Right lobe of liver (tissue), 6 donors: ENCODE measurements at places on chromosomes 16 and 17.

- H3K27ac ChIP-seq = no peak overlapping the region
- H3K4me3 ChIP-seq = no peak overlapping the region
- H3K4me1 ChIP-seq = no peaks in the 10 kb centered on the region
- no peaks in the 10 kb centered on the region for H3K36me3 ChIP-seq
Measured at GRCh38 chr17:65963179-65963578, 228.8 kb downstream of the CEP112 start.

DNA sequence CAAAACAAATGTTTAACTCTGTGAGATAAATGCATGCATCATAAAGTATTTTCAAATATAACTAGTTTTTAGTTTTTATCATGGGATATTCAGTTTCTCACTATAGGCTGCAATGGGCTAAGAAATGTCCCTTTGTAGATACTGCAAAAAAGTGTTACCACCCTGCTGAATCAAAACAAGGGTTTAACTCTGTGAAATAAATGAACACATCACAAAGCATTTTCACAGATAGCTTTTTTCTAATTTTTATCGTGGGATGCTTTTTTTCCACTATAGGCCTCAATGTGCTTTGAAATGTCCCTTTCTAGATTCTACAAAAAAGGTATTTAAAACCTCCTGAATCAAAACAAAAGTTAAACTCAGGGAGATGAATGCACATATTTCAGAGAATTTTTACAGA, 541.1 kb downstream of the KCNJ18 start:
- H3K36me3 ChIP-seq = no peaks in the 10 kb centered on the region
- no peak for DNase-seq
- H3K4me3 ChIP-seq = no peak overlapping the region
- H3K4me1 ChIP-seq = no peaks in the 10 kb centered on the region

DNA sequence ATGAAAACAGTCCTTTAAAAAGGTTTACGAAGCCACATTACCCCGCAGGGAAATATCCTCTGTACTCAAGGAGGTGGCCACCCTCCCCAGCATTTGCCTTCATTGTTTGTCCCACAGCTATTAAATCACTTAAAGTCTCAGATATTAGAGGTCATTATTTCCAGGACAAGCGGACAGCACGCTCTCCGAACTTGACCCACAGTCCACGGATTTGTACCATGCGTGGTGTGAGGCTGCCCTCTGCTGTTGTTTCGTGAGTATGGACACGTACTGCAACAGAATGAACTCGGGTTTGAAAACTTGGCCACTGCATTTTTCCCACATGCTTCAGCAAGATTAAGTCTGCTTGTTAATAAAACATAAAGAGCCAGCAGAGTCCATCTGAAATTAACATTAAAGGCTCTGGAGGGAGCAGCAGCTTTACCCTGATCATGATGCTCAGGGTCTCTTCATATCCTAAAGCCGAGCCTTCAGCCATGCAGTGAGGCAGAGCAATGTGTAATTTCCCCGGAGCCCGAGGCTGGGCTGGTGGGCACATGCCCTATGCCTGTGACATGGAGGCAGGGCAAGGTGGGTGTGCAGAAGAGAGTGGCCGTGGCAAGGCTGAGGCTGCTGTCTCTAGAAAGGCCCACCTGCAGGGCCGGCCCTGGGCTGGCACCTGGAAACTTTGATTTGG, 19.7 kb downstream of the MEAK7 start:
- DNase-seq = peak; percentile 71
- H3K4me3 ChIP-seq = no peak overlapping the region
- H3K27me3 ChIP-seq = no peaks in the 10 kb centered on the region
- no peaks in the 10 kb centered on the region for H3K4me1 ChIP-seq

GRCh38 chr17:82985973-82986372, 93.4 kb upstream of the METRNL start:
- no peaks in the 10 kb centered on the region for H3K27me3 ChIP-seq
- no peaks in the 10 kb centered on the region for H3K36me3 ChIP-seq
- no peak overlapping the region for H3K27ac ChIP-seq
- H3K4me3 ChIP-seq = no peak overlapping the region
- DNase-seq = peak; percentile 32
- no peaks in the 10 kb centered on the region for H3K4me1 ChIP-seq

DNA sequence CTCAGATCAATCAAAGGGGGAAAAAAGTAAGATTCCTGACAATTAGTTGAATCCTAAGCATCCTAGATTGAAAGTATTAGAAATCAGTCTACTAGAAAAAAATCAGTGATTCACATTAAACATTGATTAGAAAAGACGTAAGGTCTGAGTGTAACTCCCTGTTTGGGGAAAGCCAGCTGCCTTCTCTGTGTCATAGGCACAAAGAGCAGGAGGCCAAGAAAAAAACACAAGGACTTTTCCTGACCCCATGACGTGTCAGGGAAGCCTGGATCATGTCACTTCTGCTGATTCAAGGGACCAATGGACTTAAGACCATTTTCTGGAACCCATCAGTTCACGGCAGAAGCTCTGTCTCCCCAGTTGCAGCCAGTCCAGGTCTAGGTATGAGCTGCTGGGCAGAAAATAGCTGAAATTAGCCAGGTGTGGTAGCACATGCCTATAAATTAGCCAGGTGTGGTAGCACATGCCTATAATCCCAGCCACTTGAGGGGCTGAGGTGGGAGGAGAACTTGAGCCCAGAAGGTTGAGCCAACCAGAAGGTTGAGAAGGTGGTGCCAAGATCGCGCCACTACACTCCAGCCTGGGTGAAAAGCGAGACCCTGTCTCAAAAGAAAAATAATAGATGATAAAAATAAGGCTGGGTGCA, 35.9 kb downstream of the RANBP10 start:
- peak overlapping the region; percentile 93 for H3K27ac ChIP-seq
- H3K4me3 ChIP-seq = no peak overlapping the region
- H3K36me3 ChIP-seq = no peaks in the 10 kb centered on the region
- no peaks in the 10 kb centered on the region for H3K27me3 ChIP-seq

DNA sequence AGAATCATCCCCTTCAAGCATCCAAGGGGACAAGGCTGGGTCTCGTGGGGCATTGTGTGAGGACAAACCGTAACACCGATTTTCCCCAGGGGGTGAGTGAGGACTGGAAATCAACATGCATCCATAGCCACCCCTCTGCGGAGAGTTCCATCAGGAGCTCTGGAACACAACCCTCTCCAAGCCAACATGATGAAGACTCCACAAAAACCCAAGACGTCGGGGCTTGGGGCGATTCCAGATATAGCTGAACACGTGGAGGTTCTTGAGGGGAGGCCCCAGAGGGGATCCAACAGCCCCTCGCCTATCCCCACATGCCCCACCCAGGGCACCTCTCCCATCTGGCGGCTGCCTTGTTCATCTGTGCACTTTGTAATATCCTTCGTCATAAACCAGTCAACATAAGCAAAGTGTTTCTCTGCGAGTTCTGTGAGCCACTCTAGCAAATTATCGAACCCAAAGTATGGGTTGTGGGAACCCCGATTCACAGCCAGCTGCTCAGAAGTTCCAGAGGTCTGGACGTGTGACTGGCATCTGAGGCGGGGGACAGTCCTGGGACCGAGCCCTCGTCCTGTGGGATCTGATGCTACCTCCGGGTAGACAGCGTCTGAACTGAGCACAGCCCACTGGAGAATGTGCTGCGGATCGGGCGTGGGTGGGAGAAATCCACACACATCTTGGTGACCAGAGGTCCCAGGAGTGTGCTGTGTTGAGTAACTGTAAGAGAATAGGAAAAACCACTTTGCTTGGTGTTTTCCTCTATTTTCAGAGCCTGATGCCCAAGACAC, 55.5 kb downstream of the RPH3AL start:
- peak; percentile 26 for DNase-seq
- H3K4me3 ChIP-seq = no peak overlapping the region
- peaks cover 4% of the 10 kb centered on the region for H3K36me3 ChIP-seq
- no peaks in the 10 kb centered on the region for H3K27me3 ChIP-seq

DNA sequence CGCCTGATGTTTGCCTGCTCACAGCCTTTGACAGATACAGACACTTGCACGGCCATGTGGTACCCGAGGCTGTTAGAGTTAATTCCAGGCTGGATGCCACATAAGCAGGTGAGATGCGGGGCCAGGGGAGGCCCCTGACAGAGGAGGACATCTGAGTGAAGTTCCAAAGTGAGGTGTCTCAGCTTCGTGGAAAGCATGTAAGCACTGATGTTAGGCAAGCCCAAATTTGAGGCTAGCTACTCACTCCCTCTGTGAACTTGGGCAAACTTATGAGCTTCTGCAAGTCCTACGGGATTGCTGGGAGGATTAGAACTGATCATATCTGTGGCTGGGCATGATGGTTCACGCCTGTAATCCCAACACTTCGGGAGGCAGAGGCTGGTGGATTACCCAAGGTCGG, 39.3 kb upstream of the MARCHF10 start:
- no peaks in the 10 kb centered on the region for H3K36me3 ChIP-seq
- no peak for DNase-seq
- H3K4me1 ChIP-seq = no peaks in the 10 kb centered on the region
- no peak overlapping the region for H3K27ac ChIP-seq

GRCh38 chr17:33816036-33816435, 439.0 kb upstream of the CCL2 start:
- no peak for DNase-seq
- H3K27ac ChIP-seq = no peak overlapping the region
- H3K27me3 ChIP-seq = no peaks in the 10 kb centered on the region
- H3K4me1 ChIP-seq = no peaks in the 10 kb centered on the region
- H3K4me3 ChIP-seq = no peak overlapping the region
